ENCODE measurements at places on chromosomes 5 and 9. TPM values are rescaled to one million over a fixed set of nuclear protein-coding genes. Genes with fewer than 3 reads are reported as not detected.

GRCh38 chr5:149018909-149019443, 43.9 kb downstream of the SH3TC2 start:
- no peak for DNase-seq

DNA sequence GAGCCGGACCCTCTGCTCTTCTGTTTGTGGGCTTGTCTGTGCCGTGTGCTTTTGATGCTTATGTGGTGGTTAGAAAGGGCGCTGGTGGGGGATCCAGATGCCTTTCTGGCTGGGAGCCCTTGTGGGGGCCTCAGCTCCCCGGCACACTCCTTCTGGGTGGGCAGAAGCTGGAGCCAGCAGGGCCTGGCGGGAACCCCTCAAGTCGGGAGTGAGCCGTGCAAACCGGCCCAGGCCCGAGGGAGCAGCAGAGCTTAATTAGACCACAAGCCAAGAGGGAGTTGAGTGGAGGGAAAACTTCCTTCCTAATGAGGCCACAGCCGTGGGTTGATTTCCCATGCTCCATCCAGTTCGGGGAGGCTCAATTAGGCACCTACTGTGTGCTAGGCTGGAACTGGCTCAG, 76.0 kb upstream of the RNU6ATAC start:
- no peak for DNase-seq

Gene PCDHA4
- not detected for total RNA-seq

DNA sequence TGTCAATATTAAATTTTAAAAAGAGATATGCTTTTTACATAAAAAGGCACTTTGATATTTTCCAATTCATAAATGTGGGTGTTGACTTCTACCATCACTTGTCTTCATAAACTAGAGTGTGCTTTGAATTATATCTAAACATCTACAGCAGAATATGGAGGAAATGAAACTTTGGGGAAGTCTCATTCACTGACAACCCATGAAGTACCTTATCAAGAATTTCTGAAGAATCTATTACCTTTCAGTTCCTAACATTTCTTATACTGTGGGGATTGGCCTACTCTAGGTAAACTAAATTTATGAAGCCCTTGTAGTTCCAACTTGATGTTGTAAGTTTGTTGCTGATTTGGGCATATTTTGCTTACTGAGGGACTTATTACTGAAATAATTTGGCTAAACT, 81.9 kb downstream of the EMB start:
- DNase-seq = no peak

DNA sequence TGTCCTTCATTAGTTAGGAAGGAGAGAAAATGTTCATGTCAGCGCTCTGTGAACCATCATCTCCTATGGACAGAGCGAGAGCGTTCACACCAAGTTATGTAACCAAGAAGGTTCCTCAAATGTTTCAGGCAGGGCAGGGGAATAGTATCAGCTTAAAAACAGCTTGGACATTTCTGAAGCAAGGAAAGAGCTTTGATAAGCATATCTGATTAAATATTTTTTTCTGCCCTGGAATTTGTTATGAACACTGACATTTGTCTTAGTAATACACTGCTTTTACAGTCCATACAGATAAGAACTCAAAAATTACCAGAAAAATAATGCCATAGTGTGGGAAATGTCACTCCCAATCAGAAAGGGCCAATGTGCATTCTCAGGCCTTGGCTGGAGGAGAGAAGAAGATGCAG, 66.3 kb upstream of the LIFR start:
- DNase-seq = no peak

DNA sequence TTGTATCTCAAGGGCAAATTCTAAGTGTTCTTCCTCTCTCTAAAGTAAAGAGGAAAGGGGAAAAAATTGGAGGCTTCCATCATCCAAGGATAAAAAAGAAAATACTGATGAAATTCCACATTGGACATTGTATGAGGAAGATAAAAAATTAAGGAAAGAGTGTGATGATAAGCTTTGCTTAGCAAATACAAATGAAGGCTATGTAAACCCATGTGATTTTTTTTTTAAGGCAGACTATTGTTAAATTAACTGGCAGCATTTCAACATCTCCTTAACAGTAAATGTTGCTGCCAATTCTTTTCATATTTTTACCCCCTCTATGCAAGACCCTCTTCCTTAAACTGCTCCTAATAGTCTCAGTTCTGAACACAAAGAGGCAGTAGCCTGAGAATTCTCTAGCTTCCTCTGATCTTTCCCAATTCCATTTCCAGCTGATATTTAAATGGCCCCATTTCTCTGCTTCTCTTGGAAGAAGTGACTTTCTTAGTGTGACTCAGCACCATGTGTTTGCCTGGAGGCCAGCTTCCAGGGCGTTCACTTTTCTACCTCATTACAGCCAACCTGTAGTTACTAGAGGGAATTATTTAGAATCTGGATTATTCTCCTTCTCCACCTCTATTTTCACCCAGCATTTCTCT, 159.7 kb downstream of the TLE1 start:
- peak; percentile 7 for DNase-seq

GRCh38 chr5:78076351-78076750, 218.1 kb downstream of the AP3B1 start:
- no peak for DNase-seq

- DNase-seq = no peak
Measured at GRCh38 chr5:57386958-57387357, 95.7 kb downstream of the ACTBL2 start.

DNA sequence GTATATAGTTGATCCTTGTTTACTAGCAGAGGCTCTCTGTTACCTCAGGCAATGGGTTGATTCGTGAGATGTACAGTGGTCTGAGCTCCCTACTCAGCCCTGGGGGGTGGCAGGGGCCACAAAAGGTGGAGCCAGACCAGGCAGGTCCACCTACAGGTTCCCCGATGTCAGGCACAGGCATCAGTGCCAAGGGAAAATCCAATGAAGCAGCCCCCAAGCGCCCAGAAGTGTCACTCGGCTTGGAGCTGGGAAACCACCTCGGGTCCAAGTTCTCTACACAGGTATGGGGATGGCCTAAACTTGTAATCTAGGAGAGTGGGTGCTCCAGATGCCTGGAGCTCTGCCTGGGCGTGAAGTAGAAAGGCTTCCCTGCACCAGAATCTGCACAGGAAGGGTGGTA, 188.8 kb downstream of the KIAA0825 start:
- DNase-seq = no peak

- DNase-seq = no peak
Measured at GRCh38 chr9:88747768-88748167, 212.8 kb downstream of the NXNL2 start.
